CD8-positive, alpha-beta memory T cell (primary cell): ENCODE measurements at places on chromosomes 13 and 19. TPM values are rescaled to one million over a fixed set of nuclear protein-coding genes. Genes with fewer than 3 reads are reported as not detected.

SEMA6B gene
- 0.55 TPM for total RNA-seq

IL17D gene
- 0.98 TPM for total RNA-seq

KCNN1 gene
- total RNA-seq = 0.13 TPM

GRCh38 chr13:90673746-90674145 lies 673.7 kb upstream of the MIR17HG start:
- DNase-seq = no peak

DNA sequence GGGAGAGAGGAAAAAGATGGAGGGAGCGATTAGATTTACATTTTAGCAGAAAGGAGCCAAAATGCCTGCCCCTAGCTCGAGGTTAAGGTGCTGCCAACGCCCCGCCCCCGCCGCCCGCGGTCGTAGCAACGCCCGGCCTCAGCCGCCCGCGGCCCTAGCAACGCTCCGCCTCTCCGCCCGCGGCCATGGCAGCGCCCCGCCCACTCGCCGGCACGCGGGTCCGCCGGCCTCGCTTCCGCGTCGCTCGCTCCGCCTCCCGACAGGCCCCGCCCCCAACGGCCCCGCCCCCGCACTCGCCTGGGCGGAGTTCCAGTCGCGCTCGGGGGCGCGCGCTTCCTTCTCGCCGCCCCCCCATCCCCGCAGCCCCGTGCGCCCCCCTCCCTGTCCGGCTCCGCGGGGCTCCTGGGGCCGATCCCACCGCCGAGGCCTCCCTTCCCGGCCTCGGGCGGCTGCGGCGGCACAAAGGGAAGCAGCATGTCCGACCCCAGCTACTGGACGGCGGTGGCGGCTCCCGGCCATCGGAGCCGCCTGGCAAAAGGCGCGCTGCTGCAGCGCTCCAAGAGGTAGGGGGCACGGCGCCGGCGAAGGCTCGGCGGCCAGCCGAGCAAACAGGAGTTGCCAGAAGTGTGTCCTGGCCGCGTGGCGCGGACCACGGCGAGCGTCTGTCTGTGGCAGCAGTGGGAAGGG lies 20.3 kb downstream of the MAST3 start:
- peak; percentile 97 for DNase-seq
